Activated T-helper 9 cell treated with anti-CD3 and anti-CD28 coated beads, Interleukin-2, amount 50 U/mL, for 16 hours (primary cell): ENCODE measurements at places on chromosomes 7 and 10.

GRCh38 chr7:26627221-26627620 is 237.2 kb downstream of the SKAP2 start:
- DNase-seq, result no peak

DNA sequence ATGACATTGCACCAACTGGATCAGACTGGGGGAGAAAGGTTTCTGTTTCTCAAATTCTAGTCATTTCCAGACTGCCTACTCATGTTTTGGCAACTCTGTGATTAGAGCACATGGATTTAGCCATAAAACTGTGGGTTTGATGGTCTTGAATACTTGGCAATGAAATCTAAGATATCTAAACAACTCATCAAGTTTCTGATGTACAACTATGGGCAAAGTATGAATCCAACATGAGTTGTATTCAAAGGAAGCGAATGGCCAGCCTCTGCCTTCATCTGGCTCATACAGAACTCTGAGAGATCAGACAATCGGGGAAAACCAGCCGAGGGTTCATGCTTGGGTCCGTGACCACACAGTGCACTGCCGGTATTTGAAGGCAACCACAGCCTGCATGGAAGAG is 144.3 kb downstream of the ADAM12 start:
- DNase-seq, result no peak

GRCh38 chr10:4303045-4303444 is 518.0 kb upstream of the KLF6 start:
- DNase-seq, result no peak

DNA sequence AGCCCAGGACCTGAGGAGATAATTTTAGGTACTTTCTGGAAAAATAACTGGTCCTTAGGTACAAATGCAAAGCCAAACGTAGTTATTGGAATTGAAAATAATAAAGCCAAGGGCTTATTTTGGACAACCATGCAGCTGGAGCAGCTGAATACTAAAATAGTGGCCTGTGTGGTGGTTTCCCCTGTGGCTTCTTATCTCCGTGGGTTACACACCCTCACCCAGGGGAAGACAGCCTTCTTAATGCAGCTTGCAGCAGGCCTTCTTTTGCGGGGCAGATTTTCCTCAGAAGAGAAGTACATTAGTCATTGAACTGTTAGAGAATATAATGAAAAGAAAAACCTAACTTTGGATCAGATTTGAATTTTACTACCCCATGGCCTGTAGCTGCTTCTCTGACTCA is 133.5 kb downstream of the ST7 start:
- DNase-seq, result no peak

DNA sequence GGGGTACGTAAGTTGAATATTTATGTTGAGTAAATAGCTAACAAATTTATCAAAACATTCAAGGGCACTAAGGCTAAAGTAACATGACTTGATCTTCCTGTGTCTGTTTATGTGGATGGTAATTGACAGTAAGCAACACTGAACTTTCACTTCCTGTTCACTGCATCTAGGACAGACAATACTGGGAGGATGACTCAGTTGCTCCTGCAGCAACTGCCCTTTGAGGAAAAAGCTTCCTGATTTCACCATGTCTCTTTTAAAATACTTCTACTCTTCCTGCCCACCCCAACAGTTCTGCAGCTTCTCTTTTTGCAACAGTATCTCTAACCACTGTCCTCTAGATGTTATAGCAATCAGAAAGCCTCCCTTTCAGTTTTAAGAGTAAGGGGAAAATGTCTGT is 76.6 kb upstream of the HGF start:
- no peak for DNase-seq

DNA sequence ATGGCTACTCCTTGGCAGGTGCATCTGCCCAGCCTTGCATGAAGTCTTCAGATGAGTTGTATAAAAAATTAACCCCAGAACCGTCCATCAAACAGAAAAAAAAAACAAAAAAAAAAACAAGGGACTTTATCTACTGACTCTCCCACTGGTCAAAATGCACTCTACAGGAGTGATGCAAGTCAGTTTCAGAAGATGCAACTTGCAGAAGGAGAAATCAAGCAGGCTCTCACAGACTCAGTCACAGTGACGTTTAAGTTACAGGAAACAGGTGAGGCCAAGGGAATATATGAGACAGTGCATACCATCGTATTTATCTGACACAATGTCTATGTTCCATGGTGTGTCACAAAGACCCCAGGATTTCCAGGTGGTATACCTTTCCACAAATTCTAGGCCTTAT is 17.5 kb upstream of the PRPS1L1 start:
- no peak for DNase-seq

- no peak for DNase-seq
Observed at GRCh38 chr10:9605231-9605630, 1412.4 kb upstream of the CELF2 start.

DNA sequence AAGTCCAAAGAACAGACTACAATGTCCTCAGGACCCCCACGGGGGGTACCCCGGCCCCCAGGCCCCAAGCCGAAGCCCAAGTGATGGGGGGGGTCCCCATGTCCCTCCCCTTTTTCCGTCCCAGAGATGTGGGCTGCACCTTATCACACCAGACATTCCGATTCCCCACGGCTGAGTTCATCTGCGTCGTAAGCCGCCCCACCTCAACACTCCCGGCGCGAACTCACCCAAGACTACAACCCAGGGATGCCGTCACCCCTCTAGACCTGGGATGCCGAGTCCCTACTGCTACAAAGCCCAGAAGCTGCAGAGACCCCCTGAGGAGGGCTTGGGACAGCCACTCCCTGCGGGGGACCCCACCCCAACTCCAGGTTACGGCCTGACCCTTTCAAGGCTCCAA is 14.5 kb downstream of the PDGFA start:
- no peak for DNase-seq

DNA sequence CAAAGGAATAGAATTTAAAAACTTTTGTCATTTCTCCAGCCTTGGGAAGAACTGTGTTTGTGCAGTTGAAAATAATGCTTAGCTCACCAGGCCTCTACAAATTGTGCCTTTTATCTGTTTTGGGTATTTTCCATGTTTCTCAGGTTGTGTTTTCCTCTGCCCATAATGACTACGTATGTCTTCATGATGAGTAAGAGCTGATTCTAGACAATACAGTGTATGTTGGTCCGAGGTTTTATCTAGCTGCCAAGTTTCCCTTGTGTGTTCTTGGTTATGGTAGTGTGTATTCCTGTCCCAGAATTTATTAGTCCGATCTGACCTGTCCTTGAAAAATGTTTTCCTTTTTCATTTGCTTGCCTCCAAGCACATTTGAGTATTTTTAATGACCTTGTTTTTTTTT is 83.7 kb upstream of the GLCCI1 start:
- no peak for DNase-seq

DNA sequence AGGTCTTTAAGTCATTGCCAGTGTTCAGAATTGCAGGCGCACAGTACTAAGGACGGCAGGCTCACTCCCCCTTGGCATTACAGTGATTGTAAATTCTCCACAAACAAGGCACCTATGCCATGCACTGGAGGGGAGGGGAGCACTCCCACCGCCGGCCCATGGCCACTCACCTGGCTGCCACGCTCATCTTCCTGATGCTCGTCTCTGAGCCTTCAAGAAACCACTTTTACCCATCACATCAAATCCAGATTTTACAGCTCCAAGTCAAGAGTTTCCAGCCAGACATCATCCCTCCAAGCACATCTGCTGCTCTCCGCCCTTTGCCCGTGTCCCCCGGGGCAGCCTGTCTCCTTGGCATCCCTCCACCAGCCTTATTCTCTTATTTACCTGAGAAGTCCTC is 350.2 kb upstream of the SHH start:
- no peak for DNase-seq

DNA sequence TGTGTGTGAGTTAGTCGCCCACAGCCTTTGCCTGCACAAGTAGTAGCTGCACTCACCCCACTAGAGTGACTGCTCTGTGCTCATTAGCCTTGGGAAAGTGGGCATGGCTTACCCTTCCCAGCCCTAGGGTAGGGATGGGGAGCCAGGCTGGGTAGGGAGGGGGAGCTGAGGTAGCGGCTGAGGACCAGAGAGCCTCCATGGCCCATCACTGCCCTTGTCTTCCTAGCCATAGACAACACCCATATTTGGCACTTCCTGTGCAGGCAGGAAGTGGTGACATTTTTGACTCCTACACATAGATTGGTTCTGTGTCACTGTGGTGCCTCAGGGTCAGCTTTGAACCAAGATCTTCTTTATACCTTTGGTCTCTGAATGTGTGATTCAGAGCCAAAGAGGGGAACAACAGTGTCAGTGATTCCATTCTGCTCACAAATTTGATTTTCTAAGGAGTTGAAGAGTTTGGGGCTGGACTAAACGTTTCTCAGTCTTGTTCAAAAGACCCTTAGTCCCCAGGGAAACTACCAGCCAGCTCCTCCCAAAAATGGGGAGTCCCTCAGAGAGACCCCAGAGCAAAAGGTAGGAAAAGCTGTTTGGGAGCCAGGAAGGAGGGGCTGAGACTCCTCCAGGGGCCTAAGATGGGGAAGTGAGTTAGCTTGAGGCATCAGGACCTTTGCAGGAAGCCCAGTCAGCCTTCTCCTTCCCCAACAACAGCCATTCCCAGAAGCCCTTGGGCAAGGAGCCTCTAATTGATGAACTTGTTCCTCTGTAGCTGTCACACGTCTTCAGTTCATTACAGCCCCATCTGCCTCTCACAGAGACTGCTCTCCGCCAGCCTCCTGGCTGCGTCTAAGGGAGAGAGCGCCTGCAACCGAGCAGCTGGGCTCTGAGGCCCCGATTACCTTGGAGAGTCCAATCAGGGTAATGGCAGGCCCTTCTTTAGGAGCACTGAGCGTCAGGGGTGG is 135.0 kb downstream of the CDH23 start:
- DNase-seq, result no peak

DNA sequence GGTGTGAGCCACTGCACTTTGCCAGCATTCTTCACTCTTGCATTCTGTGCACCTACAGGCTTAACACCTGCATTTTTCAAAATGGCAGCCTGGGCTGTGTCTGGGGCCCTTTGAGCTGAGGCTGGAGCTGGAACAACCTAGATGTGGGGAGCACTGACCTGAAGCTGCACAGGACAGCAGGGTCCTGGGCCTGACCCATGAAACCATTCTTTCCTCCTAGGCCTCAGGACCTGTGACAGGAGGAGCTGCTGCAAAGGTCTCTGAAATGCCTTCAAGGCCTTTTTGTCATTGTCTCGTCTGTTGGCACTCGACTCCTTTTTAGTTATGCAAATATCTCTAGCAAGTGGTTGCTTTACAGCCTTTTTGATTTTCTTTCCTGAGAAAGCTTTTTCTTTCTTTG is 82.3 kb downstream of the INPP5A start:
- no peak for DNase-seq

DNA sequence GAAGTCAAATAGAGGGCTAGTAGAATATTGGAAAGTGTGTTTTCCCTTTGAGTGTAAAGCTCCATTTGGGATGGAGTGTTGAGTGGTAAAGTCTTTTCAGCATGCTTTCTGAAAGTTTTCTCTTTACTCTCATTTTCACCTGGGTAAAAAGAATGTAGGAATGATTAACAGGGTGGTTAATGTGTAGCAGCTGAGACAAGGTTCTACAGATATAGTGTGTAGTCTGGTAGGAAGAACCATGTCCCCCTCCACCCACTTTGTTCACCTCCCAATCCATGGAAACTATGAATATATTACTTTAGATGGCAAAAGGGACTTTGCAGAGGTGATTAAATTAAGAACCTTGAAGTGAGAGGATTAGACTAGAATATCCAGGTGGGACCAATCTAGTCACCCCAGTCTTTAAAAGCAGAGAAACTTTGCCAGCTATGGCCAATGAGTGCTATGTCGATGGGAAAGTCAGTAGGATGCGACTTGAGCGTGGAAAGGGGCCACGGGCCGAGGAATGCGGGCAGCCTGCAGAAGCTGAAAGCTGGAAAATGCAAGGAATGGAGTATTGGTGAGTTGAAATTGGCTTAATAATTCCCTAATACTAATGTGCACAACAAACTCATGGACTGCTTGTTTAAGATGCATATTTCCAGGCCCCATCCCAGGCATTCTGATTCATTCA is 166.3 kb upstream of the AHR start:
- no peak for DNase-seq

- no peak for DNase-seq
Observed at GRCh38 chr7:105802604-105803428, 73.6 kb downstream of the ATXN7L1 start.

DNA sequence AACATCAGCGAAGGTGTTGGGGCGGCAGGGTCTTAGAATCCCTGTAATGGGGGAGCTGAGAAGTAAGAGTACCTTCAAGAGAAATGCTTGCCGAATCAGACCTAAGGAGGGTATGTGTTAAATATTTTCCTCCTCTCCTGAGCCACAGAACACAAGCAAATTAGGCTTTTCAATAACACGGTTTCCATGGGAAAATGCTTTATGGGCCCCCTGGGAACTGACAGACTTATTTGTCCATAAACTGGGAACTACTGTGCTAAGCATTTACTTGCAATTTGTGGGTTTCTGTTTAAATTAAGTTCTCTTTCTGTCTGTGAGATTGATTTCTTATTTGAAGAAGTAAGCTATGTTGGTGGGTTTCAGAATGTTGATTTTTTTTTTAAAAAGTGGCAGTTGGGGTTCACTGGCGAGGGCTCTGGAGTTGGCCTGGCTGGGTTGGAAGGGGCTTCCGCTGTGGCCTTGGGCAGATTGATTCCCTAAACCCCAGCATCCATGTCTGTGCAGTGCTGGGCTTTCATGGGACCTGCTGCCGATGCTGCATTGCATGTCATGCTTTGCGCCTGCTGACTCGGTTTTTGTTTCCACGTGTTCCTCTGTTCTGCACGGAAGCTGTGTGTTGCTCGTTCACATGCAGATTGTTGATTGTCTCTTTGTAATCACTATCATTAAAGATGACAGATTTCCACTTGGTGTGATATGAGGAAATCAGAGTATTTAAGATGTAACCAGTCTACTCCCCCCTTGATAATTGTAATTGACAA is 7.2 kb downstream of the RBM17 start:
- DNase-seq, result no peak

DNA sequence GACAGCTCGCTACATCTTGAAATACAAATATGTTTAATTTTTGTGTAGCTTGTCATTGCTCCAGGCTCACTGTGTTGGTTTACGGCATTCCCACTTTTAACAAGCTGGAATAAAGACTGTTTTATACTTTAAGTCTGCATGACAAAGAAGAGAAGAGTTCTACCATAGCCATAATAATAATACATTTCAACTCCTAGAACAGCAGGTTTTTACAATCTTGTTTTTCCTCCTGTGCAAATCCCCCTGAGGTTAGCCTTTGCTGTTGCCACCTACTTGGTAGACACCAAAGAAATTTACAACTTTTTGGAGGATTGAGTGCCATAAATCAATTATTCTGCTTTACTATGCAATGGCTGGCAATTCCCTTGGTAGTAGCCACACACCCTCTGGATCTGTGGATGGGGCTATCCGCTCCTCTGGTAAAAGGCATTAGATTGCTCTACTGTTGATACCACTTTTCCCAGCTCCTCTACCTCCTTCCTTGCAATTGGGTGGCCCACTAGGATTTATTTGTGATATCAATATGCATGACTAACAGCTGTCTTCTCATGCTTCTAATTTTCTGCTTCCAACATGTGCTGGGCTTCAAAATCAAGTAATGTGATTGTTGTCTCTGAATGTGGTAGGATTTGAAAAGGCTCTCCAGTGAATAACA is 60.2 kb downstream of the SFMBT2 start:
- DNase-seq, result no peak
